ENCODE measurements at places on chromosomes 12 and 14.
A peak's percentile ranks its signal among the peaks of the same experiment; 100 is the strongest.

GRCh38 chr12:78725951-78726580 lies 138.5 kb upstream of the SYT1 start:
- no peak for DNase-seq

GRCh38 chr14:31291210-31291609 lies 83.6 kb upstream of the HECTD1 start:
- DNase-seq = no peak

DNA sequence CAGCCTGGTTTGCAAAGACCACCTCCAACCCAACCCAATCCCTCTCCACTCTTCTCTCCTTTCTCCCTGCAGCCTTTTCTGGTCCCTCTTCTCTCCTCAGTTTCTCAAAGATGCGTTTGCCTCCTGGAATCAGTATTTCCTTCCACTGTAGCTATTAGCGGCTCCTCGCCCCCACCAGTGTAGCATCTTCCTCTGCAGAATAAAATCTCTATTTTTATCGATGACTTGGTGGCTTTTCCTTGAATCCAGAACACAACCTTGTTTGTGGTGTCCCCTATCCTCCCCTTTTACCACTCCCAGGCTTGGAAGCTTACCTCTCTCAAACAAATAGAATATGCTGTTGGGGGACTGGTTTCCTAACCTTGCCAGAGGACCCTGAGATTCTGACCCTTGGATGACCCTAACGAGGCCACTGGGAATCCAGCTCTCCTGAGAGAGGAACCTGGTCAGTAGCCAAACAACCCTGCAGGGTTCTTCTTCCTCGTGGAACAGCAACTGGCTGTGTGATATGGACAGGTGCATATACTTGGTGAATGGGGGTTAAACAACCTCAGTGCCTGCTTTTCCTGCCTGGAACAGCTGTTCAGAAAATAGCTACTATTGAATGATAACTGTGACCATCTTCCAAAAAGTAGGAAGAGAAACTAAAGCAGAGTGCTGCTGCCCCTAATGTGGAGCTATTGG lies 4.4 kb downstream of the WNT1 start:
- DNase-seq = no peak

DNA sequence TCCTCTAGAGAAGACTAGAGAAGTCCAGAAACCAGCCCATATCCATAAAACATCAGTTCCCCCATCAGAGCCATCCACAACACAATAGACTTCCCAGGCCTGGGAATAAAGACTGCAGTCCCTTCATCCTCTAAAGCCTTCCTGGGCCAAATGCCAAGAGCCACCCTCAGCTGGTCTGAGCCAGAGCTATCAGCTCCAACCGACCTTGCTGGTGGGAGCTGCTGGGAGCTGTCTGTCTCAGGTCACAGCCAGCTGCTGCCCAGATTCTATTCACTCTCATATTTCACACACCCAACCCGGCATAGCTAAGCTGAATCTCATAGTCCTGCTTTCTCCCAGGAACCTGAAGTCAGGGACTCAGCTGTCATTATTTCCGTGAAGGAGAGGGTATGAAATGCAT lies 10.9 kb upstream of the TFCP2 start:
- no peak for DNase-seq

DNA sequence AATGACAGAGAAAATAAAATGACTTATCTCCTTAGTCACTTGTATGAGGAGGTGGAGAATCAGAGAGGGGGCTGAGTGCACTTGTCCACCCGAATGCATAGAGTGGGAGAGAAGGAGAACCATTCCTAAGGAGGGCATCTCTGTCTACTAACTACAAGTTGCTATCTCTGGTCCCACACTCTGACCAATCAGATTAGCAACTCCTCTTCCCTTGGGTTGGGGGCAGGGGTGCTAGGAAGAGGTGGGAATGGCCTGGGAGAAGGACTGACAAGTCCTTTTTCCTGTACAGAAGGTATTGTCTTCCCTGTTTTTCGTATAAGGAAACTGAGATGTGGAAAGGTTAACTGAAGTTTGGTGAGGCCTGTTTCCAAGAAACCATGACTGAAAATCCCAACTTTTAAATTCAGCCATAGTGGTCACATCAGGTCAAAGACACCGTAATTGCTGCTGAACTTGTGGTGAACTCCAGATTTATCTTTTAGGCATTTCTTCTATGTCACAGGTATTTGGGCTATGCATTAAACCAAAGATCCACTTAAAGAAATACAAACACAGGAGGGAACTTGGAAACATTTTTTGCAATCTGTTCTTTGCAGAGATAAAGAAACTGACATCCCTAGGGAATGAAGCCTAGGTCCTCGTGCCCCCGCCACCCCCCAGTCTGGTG lies 207.8 kb downstream of the CRADD start:
- DNase-seq = no peak

DNA sequence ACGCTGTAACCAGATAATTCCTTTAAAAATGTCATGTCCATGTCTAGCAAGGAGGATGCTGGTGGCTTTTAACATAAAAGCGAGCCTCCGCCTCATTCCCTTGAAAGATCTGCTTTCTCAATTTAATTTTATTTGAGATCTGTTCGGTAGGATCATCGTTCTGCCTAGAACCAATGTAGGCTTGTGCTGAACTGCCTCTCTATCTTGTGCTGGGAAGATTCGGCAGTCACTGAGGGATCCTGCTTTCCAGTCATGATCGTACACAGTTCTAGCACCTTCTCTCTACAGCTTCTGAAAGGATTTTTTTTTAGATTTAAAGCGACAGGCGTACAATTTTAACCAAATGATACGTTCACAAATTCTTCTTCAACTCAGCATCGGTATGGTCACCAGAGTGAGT lies 54.3 kb downstream of the PEBP1 start:
- DNase-seq = no peak

GRCh38 chr14:69673104-69673503 lies 61.7 kb downstream of the SUSD6 start:
- no peak for DNase-seq

- peak; percentile 40 for DNase-seq
Measured at GRCh38 chr12:120584343-120585149, 3.3 kb upstream of the POP5 start.

GRCh38 chr14:62093736-62094135 lies 331.5 kb downstream of the SNAPC1 start:
- DNase-seq = no peak

GRCh38 chr12:65822732-65823512 lies 1.4 kb upstream of the HMGA2 start:
- no peak for DNase-seq

GRCh38 chr12:5585178-5585577 lies 153.3 kb downstream of the NTF3 start:
- no peak for DNase-seq

DNA sequence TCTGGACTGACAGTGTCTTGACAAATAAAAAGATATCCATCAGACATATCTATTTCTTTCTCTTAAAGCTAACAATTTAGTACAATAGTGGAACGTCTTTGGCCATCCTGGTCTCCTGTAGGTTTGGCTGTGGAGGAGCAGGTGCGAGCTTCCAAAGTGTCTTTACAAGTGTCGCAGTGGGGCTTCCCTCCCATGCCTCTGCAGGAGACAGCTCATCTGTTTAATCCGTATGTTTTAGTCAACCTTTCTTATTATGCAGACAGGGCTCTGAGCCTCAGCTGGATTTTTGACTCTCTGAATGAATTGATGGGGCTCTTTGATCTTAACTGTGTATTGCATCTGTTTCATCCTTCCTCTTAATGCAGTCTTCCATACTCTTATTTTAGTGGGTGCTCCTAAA lies 57.5 kb downstream of the RMST start:
- DNase-seq = no peak

DNA sequence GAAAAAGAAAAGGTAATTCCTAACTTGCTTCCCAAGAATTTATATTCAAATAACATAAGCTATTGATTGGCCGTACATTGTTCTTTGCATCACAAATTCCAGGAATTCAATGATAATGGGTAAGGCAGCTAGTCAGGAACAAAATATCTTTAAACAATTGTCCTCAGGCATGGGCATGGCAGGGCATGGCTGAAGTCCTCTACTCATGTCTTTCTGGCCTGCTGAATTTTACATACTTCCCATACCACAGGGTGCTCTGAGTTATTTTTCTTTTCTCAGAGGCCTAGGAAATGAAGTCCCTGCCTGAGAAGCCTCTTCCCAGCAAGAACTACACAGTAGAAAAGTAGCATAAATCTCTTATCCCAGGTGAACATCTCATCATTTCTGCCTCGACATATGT lies 15.1 kb upstream of the DRAM1 start:
- DNase-seq = no peak

DNA sequence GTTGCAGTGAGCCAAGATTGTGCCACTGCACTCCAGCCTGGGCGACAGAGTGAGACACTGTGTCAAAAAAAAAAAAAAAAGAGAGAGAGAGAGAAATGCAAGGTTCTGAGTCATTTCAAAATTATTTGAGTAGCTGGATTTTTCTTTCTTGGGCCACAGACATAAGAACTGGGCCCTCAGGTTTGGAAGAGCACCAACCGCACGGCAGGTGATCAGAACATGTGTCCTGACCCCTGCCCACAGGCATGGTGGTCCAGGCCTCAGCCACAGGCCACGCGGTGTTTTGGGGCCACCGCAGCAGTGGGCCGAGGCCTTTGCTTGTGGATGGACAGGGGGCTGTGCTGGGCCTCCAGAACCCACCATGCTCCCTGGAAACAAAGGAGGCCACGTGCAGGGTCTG lies 126.7 kb downstream of the CALM1 start:
- DNase-seq = no peak

DNA sequence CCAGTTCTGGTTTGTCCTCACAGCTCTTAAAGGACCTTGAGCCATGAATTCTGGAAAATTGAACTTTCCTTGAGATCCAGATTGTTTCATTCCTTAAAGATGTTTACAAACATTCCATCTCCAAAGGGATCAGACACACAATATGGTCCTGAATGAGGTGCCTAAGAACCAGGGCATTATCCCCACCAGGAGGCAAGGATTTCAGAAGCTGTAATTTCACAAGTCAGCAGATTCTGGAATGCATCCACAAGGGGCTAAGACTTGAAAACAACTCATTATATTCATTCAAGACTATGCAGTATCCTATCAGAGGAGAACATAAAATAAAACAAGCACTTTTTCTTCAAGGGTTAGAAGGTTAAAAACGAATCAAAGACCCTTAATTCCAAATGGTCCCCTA lies 15.1 kb downstream of the KCNH5 start:
- no peak for DNase-seq

- DNase-seq = peak; percentile 27
Measured at GRCh38 chr14:93906341-93907329, 20.5 kb upstream of the FAM181A start.

GRCh38 chr12:26701604-26702215 lies 131.3 kb downstream of the ITPR2 start:
- DNase-seq = no peak

- DNase-seq = no peak
Measured at GRCh38 chr14:100406505-100407131, 83.5 kb downstream of the SLC25A47 start.

DNA sequence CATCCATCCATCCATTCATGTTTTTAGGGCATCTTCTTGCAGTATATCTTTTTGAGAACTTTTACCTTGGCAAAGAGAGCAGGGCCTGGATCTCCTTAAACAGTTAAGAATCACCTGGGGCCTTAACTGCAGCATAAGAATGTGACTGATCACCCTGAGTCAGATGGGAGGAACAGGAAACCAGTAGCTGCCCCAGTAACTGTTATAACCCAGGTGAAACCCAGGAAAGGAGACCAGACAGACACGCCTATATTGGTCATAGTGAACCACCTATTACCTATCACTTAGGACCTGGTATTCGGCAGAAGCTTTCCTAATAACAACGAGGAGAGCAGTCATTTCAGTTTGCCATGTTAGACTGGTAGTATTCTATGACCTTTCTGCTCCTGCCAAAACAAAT lies 43.4 kb upstream of the NR2C1 start:
- no peak for DNase-seq

DNA sequence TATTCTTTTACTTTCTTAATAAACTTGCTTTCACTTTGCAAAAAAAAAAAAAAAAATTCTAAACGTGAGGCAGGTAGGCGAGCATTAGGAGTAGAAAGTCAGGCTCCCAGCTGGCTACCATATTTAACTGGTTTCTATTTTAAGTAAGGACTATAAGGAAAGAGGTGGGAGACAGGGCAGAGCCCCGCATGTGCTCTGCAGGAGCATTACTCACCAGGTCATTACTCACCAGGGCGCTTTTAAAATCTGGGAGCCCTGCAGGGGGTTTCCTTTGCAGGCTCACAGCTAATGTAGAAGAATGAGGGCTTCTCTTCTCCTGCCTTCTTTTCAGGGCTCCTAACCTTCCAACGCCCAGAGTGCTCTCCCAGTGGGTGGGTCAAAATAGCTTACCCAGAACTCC lies 14.0 kb upstream of the DPF3 start:
- no peak for DNase-seq

DNA sequence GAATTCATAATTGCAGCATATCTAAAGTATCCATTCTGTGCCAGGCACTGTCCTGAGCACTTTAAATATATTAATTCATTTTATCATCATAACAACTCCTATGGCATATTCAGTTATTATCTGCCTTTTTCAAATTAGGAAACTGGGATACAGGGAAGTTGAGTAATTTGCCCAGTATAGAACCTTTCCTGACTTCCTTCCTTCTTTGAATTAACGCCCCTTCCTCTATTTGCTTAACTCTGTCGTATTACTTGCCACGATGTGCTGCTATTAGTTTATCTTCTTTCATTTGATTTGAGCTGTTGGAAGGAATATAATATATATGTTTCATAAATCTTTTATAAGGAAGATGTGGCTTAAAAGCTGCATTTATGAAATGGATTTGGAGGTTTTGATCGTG lies 25.4 kb upstream of the FAM177A1 start:
- no peak for DNase-seq

GRCh38 chr12:21614506-21614905 lies 9.9 kb upstream of the GYS2 start:
- no peak for DNase-seq

DNA sequence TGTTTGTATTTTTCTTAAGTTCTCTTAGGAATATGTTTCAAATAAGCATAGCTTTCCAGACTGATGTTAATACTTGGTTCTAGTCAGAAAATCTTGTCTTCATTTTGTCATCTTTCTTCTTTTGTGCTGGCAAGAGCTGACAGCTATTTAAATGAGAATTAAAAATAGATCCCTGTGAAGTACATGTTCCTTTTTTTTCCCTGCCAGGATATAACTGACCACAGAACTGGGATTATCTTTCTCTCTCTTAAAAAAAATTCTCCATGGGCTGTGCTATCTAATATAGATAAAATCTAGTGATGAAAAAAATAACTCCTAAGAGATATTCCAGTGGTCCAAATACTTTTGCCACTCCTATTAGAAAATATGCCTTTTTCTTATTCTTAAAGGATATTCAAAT lies 163.4 kb downstream of the AKAP6 start:
- no peak for DNase-seq

GRCh38 chr14:51209457-51209856 lies 30.6 kb upstream of the TMX1 start:
- no peak for DNase-seq

Data from activated CD4-positive, alpha-beta T cell treated with anti-CD3 and anti-CD28 coated beads for 24 hours (primary cell).